ENCODE measurements at places on chromosomes 1 and 21.

- peak; percentile 60 for DNase-seq
Measured at GRCh38 chr1:27525296-27526272, 35.6 kb upstream of the WASF2 start.

- no peak for DNase-seq
Measured at GRCh38 chr1:85681087-85681486, 27.1 kb downstream of the ZNHIT6 start.

DNA sequence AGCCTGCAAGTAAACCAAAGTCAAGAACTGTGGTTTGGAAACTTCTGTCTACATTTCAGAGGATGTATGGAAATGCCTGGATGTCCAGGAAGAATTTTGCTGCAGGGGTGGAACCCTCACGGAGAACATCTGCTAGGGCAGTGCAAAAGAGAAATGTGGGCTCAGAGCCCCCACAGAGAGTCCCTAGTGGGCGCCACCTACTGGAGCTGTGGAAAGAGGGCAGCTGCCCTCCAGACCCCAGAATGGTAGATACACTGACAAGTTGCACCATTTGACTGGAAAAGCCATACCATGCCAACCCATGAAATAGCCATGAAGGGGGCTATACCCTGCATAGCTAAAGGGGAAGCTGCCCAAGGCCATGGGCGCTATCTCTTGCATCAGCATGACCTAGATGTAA, 1672.4 kb downstream of the KCNT2 start:
- no peak for DNase-seq

- no peak for DNase-seq
Measured at GRCh38 chr1:93773049-93773838, 91.6 kb upstream of the BCAR3 start.

- no peak for DNase-seq
Measured at GRCh38 chr1:215594640-215595039, 27.5 kb downstream of the KCTD3 start.

- no peak for DNase-seq
Measured at GRCh38 chr1:184890539-184890973, 83.8 kb downstream of the NIBAN1 start.

Measured in GM18507 (cell line).